Umbilical cord (tissue), 2 donors: ENCODE measurements at places on chromosomes 7 and 10.

GRCh38 chr10:110009736-110010475 lies 2.1 kb downstream of the ADD3 start:
- no peak for DNase-seq

GRCh38 chr10:128612195-128612594 lies 486.0 kb upstream of the MKI67 start:
- no peak for DNase-seq

GRCh38 chr10:99520040-99520846 lies 12.5 kb upstream of the NKX2-3 start:
- peak; percentile 46 for DNase-seq

- no peak for DNase-seq
Measured at GRCh38 chr7:104179178-104179577, 28.6 kb downstream of the ORC5 start.

GRCh38 chr7:55369427-55370400 lies 4.6 kb downstream of the LANCL2 start:
- no peak for DNase-seq

DNA sequence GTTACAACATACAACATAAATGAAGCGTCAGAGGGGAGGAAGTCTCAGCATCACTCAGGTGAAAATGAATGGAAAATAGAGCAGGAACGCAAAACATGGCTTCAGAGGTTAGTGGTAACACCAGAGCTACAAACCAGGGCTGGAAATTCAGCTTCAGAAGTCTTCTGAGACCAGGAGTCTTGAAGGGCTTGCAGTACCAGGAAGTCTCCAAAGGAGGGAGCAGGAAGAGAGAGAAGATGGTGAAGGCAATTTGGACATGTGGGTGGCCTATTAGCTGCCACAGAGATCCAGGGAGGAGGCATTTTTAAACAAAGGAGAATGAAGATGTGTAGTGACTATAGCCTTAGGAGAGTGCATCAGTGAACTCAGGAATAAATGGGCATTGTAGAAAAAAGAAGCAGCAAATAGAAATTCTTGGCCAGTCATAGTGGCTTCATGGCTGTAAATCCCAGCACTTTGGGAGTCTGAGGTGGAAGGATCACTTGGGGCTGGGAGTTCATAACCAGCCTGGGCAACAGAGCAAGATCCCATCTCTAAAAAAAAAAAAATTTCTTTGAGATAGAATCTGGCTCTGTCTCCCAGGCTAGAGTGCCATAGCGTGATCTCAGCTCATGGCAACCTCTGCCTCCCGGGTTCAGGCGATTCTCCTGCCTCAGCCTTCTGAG lies 9.3 kb upstream of the TET1 start:
- peak; percentile 68 for DNase-seq

DNA sequence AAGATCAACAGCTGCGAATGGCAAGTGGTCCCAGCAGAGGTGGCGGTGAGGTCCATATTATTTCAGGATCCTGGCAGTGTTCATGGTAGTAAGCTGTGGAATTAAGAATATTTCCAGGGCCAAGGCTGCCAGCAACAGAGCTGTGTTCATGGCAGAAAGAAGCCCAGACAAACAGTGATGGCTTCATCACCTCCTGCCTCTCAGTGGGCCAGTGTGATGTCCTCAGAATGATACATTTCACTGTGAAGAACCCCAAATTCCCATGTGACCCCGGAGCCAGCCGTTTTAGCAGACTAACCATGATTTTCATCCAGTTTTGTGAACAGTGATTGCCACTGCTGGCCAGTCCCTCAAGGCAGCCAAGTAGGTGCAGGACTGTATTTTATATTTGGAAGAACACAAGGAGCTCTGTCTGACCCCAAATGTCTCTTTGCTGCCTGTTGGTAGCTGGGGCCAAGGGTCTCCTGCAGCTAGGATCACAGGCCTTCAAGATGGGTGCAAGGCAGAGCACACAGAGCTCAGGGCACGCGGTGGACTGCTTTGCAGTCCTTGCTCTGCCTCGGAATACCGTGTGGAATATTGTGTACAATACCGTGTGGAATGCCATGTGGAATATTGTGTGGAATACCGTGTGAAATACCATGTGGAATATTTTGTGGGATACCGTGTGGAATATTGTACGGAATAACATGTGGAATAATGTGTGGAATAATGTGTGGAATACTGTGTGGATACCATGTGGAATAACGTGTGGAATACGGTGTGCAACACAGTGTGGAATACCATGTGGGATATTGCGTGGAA lies 132.3 kb upstream of the CHST15 start:
- DNase-seq, result peak; percentile 13

DNA sequence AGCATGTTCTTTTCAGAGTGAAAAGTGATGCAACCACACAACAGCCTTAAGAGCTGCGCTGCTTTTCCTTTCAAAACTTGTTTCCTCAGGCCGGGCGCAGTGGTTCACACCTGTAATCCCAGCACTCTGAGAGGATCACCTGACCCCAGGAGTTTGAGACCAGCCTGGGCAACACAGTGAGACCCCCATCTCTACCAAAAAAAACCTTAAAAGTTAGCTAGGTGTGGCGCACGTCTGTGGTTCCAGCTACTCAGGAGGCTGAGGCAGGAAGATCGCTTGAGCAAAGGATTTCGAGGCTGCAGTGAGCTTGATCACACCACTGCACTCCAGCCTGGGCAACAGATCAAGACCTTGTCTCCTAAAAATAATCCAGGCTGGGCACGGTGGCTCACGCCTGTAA lies 2.0 kb downstream of the COX19 start:
- DNase-seq, result no peak

- no peak for DNase-seq
Measured at GRCh38 chr7:28850699-28851098, 107.4 kb downstream of the TRIL start.

DNA sequence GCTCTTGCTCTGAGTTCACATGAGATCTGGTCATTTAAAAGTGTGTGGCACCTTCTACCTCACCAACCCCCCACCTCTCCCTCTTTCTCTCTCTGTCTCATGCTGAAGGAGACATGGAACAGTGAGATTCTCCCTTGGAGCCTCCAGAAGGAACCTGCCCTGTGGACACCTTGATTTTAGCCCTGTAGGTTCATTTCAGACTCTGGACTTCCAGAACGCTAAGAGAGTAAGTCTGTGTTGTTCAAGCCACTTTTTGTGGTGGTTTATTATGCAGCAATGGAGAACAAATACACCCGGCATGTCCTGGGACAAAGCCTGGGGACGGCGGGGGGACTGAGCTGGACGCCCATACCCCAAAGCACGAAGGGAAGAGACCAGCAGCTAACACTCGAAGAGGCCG lies 20.7 kb upstream of the GIMAP8 start:
- DNase-seq, result no peak

- no peak for DNase-seq
Measured at GRCh38 chr7:53426145-53426750, 390.8 kb downstream of the POM121L12 start.

- no peak for DNase-seq
Measured at GRCh38 chr10:108901781-108902618, 1021.3 kb downstream of the XPNPEP1 start.

- DNase-seq, result no peak
Measured at GRCh38 chr10:132420469-132420980, 23.5 kb downstream of the PWWP2B start.

- peak; percentile 63 for DNase-seq
Measured at GRCh38 chr7:147400221-147400689, 1190.3 kb upstream of the C7orf33 start.

- no peak for DNase-seq
Measured at GRCh38 chr10:50567384-50567783, 56.4 kb downstream of the SGMS1 start.

DNA sequence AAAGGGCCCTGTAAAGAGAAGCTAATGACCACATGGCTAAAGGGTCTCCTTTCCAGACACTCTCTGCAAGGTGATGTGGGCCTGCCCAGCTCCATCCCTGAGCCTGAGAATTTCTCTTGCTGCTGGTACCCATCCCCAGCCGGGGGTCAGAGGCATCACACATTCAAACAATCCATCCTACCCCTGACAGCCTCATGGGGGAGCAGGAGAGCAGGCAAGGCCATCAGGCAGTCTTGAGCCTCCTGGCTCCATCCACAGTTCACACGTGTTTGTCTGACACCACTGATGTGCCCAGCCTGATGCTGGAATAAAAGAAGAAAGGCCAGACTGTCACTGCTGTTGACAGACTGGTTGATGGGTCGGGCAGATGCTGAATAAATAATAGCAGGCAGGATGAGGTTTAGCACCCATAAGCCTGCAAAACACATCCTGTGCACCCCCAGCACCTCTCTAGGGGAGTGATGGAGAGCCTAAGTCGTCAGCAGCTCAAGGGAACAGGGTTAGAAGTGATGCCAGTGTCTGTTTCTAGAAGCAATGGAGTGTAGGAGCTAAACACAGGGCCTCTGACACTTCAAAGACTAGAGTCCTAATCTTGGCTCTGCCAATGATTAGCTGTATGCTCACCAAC lies 43.5 kb downstream of the TLL2 start:
- DNase-seq, result no peak

DNA sequence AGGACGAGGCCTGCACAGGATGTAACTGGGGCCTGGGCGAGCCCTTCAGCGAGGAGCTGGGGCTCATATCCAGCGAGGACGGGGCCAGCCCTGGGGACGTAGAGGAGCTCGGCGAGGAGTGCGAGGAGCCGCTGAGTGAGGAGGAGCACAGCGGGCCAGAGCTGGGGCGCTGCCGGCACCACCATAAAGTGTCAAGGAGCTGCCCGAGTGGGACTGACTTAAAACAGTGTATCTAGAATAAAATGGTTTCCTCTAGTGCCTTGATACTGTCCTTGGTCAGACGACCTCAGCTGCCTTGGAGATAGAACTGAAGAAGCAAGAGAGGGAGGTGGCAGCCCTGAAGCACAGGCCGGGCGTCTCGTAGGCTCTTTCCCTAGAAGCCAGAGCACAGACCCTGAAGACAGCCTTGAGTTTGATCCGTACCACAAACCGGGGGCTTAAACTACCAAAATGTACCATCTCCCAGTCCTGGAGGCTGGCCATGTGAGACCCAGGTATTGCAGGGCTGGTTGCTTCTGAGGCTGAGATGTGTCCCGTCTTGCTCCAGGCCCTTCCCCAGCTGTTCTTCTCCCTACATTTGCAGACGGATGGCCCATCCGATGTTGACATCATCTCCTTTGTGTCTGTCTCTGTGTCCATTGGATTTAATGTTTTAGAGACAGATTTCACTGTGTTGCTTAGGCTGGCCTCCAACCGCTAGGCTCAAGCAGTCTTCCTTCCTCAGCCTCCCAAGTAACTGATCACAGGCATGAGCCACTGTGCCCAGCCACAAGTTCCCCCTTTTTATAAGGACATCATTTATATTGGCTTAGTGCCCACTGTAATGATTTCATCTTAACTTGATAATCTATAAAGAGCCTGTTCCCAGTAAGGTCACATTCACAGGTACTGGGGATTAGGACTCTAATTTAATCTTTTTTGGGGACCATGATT lies 35.8 kb downstream of the DNAJB6 start:
- no peak for DNase-seq

- peak; percentile 16 for DNase-seq
Measured at GRCh38 chr10:132994185-132994796, 51.9 kb upstream of the CFAP46 start.

DNA sequence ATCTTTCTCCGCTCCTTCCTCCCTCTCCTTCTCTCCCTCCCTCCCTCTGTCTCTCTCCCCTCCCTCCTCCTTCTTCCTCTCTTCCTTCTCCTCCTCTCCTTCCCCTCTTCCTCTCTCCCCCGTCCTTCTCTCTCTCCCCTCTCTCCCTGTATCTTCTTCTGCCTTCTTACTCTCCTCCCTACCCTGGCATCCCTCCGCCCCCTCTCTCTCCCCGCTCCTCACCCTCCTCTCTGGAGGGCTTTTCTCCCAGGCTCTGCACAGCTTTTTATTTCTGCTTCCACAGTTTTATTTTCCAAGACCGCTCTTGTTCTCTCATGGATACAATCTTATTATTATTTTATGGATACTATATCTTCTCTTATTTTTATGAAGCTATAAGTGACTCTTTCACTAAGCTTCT lies 32.6 kb downstream of the AP5Z1 start:
- peak; percentile 39 for DNase-seq
